ENCODE measurements at places on chromosomes 3 and 15. TPM values are rescaled to one million over a fixed set of nuclear protein-coding genes. Genes with fewer than 3 reads are reported as not detected.

Gene ADGRG7
- not detected for total RNA-seq

Gene XYLB
- 2.7 TPM for total RNA-seq

Gene MORC1
- total RNA-seq, result not detected

Gene TRA2B
- total RNA-seq, result 103 TPM

Gene LXN
- total RNA-seq, result 18.8 TPM

Gene ZPLD1
- not detected for total RNA-seq

DNA sequence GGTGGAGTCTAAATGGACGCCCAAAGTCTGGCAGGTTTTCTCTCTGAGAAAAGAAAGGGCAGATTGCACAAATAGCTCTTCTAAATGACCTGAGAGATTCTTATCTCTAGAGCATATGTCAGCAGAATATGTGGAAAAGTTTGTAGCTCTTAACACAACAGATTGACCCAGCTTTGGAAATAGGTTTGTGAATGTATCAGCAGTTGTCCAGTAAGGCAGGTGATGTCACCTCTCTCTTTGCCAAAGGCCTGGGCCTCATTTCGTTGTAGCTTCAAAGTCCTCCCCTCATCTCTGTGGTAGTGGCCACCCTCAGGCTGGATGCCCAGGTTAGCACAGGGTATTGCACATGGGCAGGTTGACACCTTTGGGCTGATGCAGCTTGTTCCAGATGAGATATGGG lies 36.0 kb downstream of the PDIA5 start:
- no peak for DNase-seq

DNA sequence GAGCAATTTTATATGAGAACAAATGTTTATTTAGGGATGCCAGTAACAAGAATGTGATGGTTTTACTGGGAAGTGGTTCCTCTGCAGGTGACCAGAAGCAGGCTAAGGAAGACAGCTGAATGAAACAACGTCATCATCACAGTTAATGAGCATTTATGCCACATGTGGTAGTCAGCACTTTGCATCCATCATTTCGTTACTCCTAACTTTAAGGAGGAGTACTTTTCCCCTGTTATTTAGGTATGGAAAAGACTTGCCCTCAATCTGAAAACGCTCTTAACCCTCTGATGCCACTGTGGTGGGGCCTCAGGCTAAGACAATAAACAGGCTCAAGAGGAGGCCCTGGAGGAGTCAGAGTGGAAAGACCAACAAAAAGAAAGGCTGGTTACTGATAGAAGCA lies 31.2 kb downstream of the INTS14 start:
- DNase-seq, result no peak

DNA sequence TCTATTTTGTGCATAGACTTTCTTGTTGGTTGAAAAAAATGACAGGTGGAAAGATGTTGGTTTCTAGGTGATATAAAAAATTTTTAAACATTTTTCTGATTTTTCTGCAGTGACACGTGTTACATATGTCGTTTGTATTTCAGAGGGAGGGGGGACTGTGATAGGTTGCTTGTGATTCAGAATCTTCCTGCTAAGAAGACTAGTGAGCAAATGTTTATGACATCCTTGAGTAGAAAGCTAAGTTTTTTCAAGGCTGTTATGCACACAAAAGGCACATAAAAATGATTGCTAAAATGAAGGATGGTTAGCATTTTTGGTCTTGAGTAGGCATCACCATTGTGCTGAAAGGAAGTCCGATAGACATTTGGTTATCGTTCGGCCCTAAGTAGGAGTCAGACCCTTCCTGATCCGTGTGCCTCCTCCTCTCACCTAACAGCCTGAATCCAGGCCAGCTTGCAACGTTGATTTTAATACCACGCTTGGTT lies 1.5 kb downstream of the ZNF639 start:
- no peak for DNase-seq

DNA sequence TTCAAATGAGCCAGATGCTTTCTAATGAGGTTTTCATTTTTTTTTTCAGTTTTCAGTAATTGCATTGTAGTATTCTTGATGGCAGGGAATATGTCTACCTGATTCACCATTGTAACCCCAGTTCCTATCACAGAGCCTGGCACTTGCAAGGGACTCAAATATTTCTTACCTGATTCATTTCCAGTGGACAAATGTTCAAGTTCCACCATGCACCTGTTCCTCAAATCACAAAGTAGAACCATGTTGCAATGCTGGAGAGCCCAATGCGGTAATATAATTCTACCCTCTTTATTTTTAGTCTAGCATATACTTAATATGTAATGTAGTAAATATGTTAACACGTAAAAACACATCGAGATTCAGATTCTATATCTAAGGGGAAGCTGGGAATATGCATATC lies 722.6 kb downstream of the AGBL1 start:
- DNase-seq, result no peak

- no peak for DNase-seq
Measured at GRCh38 chr3:194772241-194773000, 86.7 kb downstream of the FAM43A start.

- DNase-seq, result no peak
Measured at GRCh38 chr3:167814441-167814951, 79.0 kb downstream of the SERPINI1 start.

DNA sequence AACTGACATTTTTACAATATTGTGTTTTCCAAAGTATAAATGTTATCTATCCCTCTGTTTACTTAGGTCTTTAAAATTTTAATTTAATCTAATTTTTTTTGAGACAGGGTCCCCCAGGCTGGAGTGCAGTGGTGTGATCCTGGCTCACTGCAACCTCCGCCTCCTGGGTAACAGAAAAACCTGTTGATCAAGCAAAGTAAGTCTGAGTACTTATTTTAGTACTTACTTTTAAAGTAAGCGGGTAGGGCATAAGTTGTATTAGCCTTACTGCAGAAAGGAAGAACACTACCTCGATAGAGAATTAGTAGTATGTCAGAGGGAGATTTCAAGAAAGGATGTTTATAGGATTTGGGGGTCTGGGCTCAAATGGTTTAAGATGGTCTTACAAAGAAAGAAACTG lies 11.9 kb upstream of the FEM1B start:
- no peak for DNase-seq

GRCh38 chr3:190064112-190064511 lies 56.6 kb downstream of the P3H2 start:
- DNase-seq, result no peak

DNA sequence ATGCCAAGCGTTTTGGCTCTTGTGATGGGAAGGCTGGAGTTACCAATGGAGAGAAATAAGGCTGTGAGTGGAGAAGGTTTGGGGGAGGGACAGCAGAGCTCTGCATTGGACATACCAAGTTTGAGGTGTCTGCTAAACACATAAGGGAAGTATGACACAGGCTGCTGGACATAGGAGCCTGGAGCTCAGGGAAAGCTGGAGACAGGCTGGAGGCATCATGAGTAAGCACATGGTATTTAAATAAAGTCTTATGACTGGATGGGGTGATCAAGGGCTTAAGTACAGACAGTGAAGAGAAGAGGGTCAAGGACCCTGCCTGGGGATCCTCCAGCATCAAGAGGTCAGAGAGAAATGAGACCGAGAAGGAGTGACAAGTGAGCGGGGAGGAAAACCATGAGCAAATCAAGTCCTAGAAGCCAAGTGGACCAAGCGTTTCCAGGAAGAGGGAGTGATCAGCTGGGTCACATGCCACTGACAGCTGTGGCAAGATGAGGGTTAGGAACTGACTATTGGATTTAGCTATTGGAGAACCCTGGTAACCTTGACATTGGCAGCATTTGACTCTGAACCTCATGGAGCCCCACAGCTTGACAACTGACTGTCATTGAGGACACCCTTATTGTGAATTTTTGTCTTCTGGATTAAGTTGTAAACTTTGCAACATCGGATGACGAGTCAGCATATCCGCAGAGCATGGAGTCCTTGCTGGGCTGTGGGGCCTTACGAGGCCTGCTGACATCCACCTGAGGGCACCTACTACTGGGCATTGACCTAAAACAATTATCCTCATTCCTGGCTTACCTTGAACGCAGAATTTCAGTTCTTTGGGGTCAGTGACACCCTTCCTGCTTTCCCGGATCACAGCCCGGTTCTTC lies 78.7 kb upstream of the ETV5 start:
- no peak for DNase-seq

GRCh38 chr3:104907507-104907906 lies 459.2 kb upstream of the ALCAM start:
- DNase-seq, result no peak

DNA sequence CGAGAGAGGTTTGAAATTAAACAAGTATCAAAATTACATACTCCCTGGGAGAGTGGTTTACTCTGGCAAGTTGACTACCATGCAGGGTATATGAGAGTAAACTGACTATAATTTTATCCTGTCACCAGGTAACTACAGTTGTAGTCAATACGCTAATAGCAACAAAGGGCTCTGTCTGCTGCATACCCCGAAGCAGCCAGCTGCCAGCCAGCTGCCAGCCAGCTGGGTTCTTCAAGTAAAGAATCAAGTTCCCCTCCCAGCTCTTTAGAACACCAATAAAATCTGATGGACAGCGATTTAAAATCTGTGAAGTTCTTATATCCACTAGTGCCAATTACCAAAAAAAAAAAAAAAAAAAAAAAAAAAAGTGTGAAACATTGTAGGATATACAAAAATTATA lies 417.7 kb upstream of the CFAP20DC start:
- no peak for DNase-seq

DNA sequence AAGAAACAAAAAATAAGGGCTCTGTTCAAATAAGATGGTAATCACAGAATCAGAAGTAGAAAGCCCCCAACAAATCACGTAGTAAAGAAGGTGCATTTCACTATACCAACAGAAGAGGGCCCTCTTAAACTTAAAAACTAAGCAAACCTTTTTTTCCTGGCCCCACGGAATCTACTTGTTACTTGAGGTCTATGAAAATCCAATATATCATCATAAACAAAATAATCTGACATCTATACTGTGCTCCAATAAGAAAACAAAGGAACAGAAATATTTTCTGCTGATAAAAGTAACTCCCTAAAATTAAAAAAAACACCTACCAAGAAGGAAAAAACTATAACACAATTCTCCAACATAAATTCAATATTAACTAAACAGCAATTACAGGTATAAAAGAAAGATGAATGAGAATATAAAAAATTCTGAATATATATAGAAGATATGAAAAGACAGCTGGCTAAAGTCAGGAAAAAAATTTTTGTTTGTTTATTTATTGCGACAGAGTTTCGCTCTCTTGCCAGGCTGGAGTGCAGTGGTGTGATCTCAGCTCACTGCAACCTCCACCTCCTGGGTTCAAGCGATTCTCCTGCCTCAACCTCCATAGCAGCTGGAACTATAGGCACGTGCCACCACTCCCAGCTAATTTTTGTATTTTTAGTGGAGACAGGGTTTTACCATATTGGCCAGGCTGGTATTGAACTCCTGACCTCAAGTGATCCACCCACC lies 81.8 kb downstream of the CLASP2 start:
- no peak for DNase-seq

All from lower lobe of right lung (tissue), 2 donors.